ENCODE measurements at places on chromosomes 3 and 15.
A peak's percentile ranks its signal among the peaks of the same experiment; 100 is the strongest.

- DNase-seq = no peak
Measured at GRCh38 chr3:106530367-106530766, 661.6 kb upstream of the CBLB start.

GRCh38 chr3:98010194-98010882 lies 24.8 kb downstream of the GABRR3 start:
- no peak for DNase-seq

DNA sequence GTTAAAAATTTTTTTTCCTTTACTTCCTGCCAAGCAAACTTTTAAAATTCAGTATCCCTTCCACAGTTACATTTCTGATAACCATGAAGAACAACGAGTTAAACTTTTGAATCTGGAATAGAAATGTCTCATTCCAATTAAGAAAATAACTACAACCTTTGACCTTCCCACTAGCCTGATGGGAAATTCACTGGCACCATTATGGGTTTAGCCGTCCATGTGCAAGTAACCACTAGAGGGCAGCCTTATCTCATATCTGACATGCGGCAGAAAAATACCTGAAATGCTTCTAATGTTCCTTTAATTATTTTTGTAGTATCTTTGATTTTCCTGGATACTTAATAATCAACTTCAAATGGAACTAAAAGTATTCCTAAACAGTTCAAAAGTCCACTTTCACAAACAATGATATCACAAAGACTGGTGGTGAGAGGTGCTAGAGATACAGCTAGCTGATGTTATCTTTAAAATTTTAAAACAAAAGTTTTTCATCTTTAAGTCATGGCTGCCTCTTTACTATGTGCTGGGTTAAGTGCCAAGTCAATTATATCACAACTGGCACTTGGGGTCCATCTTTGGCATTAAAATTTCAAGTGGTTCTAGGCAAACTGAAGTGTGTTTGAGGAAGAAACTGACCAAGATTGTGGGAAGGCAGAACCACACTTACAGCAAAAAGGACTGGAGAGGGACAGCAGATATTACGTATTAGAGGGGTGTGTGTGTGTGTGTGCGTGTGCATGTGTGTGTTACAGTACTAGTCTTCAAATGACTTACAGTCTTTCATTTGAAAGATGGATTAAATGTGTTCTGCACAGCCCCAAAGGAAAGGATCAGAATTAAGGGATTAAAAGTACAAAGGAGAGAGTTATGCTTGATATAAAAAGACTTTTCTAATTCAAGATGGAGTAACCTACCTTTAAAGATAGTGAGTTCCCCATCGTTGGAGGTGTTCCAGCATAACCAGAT lies 107.1 kb upstream of the ICE2 start:
- DNase-seq = no peak

DNA sequence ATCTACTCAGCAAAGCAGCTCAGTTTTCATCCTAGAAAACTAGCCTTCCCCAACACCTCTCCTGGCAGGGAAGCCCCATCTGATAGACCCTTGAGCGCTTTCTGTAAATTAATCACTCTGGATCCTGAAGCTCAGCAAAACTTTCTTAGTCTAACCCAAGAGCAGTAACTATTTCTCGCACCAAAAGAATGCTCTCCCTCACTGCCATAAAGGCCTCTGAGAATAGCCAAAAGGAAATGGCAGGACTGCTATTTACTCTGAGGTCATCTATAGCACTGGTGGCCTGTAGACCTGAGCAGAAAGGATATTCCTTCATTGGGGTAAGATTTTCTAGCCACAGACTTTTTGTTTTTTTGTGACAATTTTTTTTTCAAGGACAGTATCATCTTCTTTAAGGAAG lies 345.8 kb upstream of the ADAMTS9 start:
- DNase-seq = no peak

DNA sequence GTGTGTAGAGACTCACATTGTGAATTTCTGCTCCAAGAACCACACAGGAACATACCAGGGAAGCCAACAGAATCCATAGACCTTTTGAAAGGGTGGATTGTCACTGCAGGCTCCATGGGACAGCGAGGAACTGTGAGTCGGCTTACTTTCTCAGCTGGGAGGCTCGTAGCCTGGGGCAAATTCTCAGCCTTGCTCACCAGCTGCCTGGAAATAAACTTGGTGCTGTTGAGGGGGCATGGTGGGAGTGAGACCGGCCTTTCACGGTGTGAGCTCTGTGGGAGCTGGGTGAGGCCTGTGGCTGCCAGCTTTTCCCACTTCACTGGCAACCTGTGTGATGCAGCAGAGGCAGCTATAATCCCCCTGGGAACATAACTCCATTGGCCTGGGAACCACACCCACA lies 146.6 kb upstream of the P2RY1 start:
- DNase-seq = no peak

DNA sequence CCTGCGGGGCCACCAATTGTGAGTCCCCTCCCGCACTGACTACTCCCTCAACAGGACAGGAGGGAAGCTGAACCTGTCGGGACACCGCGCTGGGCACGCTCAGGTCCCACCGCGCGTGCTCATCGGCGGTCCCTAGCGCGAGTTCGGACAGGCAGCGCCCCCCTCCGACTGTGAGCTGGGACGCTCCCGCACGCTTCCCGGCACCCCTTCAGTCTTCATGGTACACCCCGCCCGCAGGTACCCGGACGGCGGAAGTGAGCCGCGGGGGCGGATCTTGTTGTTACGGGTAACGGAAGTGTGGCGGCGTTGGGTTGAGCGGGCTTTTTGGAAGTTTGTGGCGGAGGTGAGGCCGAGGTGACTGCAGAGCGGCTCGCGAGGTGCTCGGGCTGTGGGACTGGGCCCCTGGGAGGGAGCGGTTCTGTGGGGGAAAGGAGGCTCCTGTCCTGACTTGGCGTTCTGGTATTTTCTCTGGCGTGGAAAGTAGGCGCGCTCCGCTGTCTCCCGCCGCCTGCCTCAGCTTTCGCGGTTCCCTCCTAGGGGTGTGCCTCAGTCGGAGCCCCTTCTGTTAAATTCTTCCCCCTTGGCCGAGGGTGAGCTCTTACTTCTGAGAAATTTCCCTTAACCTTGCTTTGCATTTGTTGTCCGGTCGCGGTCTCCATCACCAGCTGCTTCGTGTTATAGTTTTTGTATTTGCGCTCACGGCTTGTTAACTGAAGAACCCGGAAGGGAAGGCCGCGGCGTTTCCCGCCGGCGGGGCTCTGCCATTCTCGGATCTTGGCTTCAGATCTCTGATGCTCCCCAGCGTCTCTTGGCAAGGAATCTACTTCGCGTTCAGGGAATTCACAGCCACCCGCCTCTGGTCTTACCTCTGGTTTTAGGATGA lies at the start of gene FANCI:
Gene FANCI (plus strand): TSS at position 289 of the 883 bp plus-strand sequence. CDS start 3,669 bp downstream, outside the sequence.
- DNase-seq = peak; percentile 81

- no peak for DNase-seq
Measured at GRCh38 chr3:100777271-100777670, 68.0 kb downstream of the TFG start.

GRCh38 chr15:99324082-99324620 lies 72.9 kb downstream of the LRRC28 start:
- no peak for DNase-seq

- no peak for DNase-seq
Measured at GRCh38 chr3:66164155-66164554, 56.6 kb upstream of the SLC25A26 start.

GRCh38 chr3:43970351-43970750 lies 271.3 kb upstream of the TOPAZ1 start:
- DNase-seq = no peak

DNA sequence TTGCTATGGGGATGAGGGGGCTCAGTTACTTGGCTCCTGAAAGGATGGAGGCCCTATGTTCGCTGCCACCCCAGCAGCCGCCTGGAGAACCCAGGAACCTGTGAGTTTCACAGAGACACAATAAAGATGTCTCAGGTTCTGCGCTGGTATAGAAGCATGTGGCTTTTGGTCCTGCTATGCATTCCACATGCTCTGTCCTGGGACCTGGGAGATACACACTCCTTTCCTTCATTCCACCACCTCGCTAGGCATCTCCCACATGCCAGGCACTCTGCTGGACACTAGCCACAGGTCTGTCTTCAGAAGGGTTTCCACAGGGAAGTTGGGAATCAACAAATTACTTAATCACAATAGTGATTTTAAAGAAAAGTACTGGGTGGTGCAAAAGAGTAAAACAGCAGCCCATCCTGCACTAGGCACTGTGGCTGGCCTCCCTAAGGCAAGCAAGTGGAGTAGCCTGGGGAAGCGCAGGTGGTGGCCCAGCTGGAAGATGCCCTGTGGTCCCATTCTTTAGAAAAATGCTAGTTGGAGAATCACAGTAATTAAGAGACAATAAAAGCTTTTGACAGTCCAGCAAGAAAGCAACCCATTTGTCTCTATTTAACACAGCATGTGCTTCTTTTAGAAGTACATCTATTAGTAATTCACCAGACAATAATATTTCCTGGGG lies 408.9 kb upstream of the WNT5A start:
- DNase-seq = no peak

DNA sequence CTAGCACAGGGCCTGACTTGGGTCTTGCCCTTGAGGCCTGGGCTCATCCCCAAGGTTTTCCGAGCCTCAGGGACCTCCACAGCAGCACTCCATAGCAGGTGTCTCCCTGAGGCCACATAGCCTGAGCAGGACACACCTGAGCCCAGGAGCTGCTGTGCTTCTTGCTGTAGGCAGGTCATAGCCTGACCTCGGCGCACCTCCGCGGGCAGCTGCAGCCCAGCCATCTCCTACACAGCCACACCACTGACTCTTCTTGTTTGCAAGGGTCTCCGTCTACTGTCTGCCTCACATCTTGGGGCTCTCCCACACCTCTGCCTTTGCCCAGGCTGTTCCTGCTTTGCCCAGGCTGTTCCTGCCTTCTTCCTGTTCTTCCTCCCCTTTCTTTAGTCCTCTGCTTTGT lies 224.8 kb downstream of the SLCO3A1 start:
- DNase-seq = no peak

GRCh38 chr3:150582620-150583019 lies 20.5 kb upstream of the SELENOT start:
- DNase-seq = no peak

- no peak for DNase-seq
Measured at GRCh38 chr3:52479037-52479876, 15.9 kb upstream of the STAB1 start.

- no peak for DNase-seq
Measured at GRCh38 chr3:177257006-177257405, 59.7 kb upstream of the TBL1XR1 start.

DNA sequence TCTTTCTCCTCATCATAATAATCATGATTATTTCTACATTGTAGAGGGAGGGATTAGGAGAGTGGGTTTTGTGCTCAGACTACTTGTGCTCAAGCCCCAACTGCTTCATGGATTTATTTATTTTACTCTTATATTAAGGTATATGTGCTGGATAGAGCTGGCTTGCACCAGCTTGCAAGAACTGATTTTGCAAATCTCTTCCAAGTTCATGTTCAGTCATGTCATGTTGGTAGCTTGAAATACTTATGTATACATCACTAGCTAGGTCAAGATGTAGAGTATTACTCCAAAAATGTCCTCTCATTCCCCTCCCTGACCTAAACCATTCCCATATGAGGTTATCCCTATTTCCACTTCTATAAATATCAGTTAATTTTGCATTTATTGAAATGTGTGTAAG lies 293.9 kb upstream of the RBMS3 start:
- no peak for DNase-seq

DNA sequence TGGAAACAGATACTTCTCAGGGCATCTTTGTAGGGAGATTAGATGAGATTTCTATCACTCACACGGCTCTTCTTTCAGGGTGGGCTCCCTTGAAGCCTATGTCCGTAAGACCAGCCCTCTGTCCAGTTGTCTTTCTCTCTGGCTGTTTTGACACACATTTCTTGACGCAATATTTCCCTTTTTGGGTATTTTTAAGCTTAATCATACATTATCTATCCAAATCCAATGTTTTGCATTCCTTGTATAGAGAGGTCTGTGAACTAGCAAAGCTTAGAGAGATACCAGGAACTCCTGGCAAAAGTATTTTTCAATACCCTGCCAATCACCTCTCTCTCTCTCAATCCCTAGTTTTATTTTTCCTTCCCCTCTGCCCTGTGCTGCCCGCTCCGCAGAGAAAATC lies 79.3 kb downstream of the EOMES start:
- no peak for DNase-seq

- DNase-seq = no peak
Measured at GRCh38 chr3:62602129-62602770, 228.9 kb upstream of the FEZF2 start.

Data from D721Med (cell line).